ENCODE measurements at places on chromosomes 1 and 21.

DNA sequence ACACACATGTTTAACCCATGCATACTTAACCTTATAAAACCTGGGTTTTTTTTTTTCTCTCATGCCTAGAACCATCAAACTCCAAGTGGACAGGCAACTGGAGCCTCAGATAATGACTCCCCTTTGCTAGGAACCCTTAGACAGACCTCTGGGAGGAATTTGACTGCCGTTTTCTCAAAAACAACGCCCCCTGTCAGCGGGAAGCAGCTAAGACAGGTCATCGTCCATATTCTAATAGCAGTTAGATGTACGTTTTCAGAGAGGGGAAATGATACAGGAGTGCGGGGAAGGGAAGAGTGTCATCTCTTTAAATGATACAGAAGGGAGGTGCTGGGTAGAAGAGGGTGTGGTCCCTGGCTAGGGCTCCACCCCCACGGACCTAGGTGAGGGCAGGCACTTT, 34.7 kb downstream of the LRRC3 start:
- no peak for DNase-seq

DNA sequence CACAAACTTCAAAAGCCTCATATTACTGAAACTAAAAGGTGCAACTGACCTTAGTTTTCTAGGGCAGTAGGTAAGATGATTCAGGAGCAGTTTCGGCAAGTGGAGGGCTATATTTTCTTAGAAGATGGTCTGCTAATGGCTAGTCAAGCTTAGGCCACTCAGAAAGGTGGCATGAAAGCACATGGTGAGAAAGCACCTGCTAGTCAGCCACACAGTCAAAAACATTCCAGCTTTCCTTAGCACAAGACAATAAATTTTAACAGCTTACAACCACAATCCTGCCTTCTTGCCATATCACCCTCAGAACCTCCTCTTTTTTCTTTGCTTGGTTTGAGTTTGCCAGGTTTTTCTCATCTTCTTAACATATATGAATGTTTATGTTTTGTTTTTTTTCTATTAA, 81.1 kb upstream of the SLFNL1 start:
- no peak for DNase-seq

GRCh38 chr1:243727503-243728203, 122.4 kb downstream of the AKT3 start:
- DNase-seq = no peak

GRCh38 chr1:6688001-6688400, 13.6 kb downstream of the DNAJC11 start:
- no peak for DNase-seq

DNA sequence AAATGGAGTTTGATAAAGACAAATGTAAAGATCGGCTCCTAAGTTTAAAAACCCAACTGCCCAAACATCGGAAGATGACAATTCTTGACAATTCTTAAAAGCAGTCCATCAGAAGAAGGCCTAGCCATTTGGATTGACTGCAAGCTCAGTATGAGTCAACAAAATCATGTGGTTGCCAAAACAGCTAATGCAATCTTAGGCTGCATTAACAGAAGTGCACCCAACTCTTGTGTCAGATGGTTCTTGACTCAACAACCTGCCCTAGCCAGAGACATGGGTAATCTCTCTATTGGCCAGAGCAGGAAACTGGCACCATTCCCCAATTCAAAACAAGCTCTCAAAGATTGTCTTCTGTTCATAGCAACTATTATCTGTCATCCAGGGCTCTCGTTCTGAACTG, 9.9 kb upstream of the NCF2 start:
- no peak for DNase-seq

DNA sequence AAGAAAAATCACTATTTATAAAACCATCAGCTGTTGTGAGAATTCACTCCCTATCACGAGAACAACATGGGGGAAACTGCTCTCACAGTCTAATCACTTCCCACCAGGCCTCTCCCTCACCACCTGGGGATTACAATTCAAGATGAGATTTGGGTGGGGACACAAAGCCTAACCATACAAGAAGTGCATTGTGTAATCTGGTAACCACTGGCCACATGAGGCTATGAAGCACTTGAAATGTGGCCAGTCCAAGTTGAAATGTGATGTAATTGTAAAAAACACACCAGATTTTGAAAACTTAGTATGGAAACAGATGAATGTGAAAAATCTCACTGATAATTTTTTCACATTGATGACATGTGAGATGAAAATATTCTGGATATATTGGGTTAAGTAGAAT, 293.8 kb downstream of the TTLL7 start:
- DNase-seq = no peak

GRCh38 chr1:2541619-2542245, 11.7 kb upstream of the HES5 start:
- no peak for DNase-seq

DNA sequence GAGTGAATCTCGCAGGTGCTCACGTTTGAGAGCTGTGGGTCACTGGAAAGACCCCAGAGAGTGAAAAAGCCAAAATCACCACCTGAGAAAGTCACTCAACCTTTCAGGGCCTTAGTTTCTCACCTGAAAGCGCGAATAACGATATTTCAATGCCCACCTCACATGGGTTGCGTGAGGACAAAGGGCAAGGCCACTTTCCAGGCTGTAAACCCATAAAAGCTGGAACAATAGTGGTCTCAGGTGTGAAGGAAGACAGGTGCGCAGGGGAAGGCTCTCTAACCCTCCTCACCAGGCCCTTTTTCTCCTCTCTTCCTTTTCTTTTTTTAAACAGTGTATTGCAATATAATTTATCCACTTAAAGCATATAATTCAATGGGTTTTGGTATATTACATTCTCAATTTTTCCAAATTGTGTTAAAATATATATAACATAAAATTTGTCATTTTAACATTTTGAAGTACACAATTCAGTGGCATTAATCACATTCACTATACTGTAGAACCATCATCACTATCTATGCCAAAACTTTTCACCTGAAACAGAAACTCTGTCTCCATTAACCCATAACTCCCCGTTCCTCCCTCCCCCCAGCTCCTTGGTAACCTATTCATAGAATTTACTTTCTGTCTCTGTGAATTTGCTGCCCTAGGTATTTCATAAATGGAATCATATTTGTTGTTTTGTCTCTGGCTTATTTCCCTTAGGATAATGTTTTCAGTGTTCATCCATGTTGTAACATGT, 118.4 kb upstream of the TNR start:
- DNase-seq = no peak

Measured in CD4-positive, alpha-beta T cell treated with Interleukin-15 for 4 hours (primary cell).